ENCODE measurements at places on chromosomes 16 and 17.

- DNase-seq = no peak
Observed at GRCh38 chr16:85707528-85708095, 18.9 kb upstream of the GINS2 start.

DNA sequence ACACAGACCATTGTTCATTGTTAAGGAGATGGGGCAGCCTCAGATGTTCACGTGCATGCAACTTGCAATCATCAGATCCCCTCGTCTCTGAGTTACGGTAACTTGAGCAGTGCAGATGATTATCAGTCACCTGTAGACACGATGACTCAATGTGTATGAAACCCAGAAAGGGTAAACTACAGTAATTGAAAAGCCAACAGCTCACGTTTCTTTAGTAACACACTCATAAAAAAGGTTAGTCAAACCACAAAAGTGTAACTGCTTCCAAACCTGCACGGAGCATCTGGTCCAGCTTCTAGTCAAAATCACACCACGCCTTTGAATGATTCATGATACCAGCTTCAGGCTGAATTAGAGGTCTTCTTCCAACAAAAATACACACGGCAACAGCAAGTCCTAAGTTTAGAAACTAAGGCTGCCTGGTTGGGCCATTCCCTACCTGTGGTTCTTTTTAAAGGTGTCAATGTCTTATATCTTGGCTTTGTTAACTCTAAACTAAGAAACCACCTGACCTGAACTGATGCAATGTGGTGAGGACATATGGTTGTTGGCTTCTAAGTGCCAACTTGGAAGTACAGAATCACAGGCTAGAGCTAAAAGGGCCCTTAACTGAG lies 32.3 kb downstream of the GRB7 start:
- no peak for DNase-seq

GRCh38 chr16:50841081-50841886 lies 99.4 kb downstream of the CYLD start:
- DNase-seq = no peak

DNA sequence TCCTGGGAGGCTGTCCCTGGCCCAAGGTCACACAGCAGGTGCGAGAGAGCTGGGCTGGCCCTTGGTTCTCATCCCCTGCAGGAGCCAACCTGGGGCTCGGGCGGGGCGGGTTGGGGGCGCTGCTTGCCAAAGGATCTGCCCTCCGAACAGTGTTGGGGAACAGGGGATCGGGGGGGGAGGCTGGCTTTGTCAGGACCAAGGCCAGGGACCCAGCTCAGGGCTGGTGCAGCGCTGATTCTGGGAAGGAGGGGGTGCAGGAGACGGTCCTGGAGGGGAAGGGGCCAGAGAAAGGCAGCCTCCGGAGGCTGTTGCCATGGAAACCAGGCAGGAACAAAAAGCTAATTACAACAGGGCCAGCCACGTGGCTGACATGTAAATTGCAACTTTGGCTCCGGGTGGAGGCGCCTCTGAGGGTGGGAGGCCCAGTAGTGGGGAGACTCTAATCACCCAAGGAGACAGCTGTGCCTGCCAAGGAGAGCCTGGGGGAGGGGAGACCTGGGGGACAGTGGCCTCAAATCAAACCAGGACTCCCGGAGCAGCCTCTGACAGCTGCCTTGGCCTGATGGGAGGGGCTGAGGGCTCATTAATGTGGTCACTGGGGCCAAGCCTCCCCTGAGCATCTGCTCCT lies 1.3 kb downstream of the TUBB3 start:
- peak; percentile 93 for DNase-seq

DNA sequence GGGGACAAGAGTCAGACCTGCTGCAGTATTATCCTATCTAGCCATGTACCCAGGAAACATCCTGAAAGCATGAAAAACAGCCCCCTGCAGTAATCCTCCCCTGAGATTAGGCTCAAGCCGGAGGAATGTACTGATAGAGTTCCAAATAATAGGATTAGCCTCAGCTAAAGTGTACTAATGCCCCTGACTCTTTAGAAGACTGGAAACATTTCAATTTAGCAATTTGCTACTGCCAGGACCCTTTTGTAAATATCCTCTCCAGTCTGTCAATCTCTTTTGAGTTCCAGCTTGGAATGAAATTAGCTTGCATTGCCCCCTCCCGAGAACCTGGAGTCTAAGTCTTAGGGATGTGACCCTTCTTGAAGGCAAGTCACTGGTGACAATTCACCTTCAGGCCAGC lies 110.8 kb upstream of the DNAH9 start:
- no peak for DNase-seq

DNA sequence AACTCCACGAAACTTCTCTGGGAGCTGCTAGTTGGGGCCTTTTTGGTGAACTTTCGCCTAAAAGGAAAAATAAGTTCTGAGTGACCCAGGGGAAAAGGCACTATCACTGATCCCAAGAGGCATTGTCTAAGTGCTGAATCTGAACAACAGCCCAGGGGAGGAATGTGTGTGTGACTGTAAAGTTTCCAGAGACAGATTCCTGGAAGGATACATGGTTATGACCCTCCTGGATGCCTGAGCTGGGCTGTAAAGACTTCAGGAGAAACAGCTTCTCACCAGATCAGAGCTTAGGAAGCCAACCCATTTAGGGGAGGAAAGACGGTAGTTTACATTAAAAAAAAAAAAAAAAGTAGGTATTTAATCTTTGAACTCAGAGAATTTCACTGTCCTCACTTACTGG lies 20.2 kb downstream of the HIGD1B start:
- no peak for DNase-seq

DNA sequence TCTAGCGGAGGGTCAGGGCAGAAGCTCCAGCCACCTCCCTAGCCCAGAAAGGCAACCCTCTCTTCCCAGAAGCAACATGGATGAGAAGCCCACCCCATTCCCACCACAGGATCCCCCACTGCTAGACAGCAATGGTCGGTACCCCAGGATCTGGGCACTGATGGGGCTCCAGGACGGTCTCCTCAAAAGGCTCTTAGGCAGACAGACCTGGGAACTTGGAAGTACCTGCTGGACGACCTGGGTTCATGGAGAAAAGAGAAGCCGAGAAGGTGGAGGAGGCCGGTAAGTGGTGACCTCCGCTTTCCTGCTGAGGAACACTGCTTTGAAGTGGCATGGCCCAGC lies 96.6 kb downstream of the TBC1D16 start:
- DNase-seq = no peak

GRCh38 chr16:19393226-19394111 lies 24.2 kb upstream of the TMC5 start:
- DNase-seq = no peak

DNA sequence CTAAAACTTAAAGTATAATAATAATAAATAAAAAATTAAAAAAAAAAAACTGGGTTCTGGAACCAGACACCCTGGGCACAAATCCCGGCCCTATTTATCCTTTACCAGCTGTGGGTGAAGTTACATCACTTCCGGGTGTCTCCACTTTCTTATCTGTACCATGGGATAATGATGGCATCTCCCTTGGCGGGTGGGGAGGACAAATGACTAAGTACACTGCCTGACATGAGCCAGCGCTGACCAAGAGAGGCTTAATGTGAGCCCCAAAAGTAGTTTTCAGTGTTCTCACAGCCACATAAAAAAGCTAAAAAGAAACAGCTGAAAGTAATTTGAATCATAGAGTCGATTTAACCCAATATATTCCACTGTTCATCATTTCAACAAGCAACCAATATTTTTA lies 424.9 kb downstream of the SOX9 start:
- DNase-seq = no peak
